NCI-H524 treated with DMSO at 0.1 percent for 48 hours (cell line): ENCODE measurements at places on chromosomes 7 and 10.

GRCh38 chr7:48182718-48183369 is 11.6 kb downstream of the ABCA13 start:
- no peak for DNase-seq

- no peak for DNase-seq
Observed at GRCh38 chr10:24826009-24826408, 102.3 kb upstream of the ARHGAP21 start.

- no peak for DNase-seq
Observed at GRCh38 chr10:45419676-45420025, 45.6 kb downstream of the ALOX5 start.

- DNase-seq = no peak
Observed at GRCh38 chr10:67520924-67521520, 175.0 kb downstream of the CTNNA3 start.

DNA sequence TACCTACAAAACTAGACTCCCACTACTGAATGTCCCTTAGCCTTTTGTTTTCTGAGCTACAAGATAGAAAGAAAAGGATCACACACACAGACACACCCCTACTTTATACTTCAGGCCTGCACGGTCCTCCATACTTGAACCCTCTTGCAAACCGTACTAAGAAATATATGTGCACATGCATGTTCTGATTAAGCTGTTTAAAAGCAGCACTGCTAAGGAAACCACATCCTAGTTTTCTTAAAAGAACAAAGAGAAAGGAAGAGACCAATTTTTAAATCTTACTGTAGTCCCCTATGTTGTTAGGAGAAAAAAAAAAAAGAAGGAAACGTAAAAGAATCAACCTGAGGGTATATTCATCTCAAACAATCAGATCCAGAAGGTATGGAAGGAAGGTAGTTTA is 501.2 kb downstream of the PARD3 start:
- DNase-seq = no peak

GRCh38 chr7:25522727-25523126 is 294.4 kb upstream of the NPVF start:
- DNase-seq = no peak

GRCh38 chr7:130139193-130139960 is 65.8 kb downstream of the TMEM209 start:
- no peak for DNase-seq

DNA sequence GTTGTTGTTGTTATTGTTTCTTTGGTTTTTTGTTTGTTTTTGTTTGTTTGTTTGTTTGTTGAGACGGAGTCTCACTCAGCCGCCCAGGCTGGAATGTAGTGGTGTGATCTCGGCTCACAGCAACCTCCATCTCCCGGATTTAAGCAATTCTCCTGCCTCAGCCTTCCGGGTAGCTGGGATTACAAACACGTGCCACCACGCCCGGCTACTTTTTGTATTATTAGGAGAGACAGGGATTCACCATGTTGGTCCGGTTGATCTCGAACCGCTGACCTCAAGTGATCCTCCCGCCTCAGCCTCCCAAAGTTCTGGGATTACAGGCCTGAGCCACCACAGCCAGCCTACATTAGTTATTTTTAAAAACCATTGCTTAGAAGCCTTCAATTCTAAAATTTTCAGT is 45.0 kb downstream of the FOXP2 start:
- no peak for DNase-seq

DNA sequence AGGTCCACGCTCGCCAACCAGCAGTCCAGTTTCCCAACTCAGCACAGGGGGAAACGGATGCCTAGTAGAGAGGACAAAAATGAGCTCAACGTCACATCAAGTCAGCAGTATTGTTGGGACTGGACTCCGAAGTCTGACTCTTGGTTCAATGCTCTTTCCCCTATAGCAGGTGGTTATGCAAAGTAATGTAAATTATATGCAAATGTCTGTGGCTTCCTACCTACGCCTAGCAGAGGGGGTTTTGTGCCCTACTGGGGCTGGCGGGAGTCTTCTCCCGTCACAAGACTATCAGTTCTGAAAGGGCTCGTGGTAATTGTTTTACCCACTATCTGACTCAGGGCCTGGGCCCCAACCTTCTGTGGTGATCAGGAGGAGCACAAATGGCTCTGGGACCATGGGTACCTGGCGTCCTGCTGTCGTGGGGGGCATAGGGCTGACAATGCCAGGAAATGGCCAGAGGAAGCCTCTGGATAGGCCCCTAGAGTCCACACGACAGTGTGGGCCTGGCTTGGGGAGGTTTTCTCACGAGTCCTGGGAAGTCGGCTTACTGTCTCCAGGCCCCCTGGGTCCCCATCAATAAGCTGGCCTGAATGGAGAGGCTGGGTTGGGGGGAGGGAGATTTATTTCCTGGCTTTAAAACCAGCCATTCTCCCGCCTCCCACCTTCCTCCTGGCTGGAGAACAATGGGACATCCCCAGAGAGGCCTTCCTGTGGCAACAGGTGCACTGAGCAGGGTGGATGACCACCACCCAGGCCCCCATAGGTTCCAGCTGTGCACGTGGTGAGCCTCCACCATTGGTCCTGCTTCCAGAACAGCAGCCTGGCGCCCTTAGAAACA is 41.8 kb downstream of the UNC5B start:
- no peak for DNase-seq

DNA sequence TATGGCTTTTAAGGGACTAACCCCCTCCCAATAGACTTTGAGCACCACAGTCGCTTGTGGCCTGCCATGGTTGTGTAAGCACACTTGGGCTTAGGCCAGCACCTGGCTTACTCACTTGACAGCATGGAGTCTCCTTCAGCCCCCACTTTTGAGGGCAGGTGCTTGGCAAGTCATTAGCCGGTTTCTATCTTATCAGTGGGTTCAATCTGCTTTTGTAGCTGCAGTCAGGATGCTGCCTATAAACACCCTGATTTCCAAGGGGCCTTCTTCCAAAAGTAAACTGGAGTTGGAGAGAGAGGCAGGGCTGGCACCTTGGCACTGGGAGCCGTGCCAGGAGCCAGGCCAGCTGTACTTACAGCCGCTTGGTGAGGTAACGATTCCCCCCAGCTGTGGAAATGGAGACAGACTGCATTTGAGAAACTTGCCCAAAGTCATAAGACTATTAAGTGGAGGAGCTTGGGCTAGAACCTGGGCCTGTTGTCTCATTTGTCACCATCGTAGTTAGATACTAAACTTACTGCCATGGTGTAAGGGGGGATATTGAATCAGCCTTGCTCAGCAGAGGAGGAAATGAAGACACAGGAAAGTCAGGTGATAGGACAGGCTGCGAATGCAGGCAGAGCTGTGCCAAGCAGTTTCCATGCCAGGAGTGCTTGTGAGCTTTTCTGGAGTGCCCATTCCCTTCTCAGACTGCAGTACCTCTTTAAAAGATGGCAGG is 92.2 kb upstream of the EFCAB10 start:
- DNase-seq = peak; percentile 75
